Common myeloid progenitor, CD34-positive (primary cell): ENCODE measurements at places on chromosomes 5 and 9.
A peak's percentile ranks its signal among the peaks of the same experiment; 100 is the strongest.

- no peak for DNase-seq
These were observed 84.4 kb upstream of the STARD4 start for GRCh38 chr5:111596705-111597104.

DNA sequence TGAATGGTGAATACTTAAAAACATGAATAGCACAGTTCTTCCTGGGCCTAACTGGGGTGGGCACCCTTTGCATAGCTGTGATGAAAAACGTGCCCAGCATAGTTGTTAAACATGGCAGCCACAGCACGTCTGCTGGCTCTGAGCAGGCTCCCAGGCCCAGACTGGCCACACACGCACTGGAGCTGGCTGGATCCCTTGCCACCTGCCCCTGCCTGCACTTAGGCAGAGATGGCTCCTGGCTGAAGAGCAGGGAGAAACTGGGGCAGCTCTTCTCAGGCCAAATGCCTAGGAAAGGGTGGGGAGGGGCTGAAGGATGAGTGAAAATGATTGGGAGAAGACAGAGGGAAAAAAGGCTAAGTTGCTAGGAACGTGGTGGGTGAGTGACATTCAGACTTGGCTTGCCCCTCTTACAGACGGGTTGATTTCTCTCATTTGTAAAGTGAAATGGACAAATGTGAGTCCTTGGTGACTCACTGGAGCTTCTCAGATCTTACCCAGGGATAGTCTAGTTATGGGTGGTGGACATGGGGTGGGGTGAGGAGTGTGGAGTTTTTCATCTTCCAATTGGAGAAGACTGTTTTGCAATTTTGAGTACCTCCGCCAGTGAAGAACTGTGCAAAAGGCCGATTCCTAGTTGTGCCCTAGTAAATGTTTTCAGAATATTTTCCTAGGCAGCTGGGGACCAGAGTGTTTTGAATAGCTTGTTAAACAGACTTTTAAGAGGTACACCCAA lies 42.4 kb downstream of the TRIO start:
- DNase-seq: no peak

DNA sequence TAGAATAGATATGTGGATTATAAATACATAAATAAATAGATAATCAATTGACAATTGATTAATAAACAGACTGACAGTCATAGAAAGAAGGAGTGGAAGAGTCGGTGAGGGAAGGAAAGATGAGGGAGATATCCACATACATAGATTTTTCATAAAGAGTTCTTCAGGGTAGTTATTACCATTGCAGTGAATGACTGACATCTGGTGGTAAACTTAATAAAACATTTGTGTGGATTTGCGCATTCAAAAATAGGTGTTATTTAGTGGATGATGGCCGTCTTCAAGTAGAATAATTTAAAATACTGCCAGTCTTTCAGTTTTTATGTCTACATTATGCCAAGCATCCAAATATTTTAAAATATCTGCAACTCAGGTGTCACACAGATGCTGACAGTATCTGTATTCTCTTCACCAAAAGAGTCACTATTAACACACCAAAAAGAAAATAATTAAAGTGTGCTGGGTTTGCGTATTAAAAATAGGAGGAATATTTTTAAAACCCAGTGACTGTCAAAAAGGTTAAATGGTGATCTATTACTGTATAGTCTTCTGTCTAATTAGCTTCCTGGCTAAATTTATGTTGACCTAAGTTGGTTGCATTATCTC lies 78.8 kb downstream of the GIN1 start:
- DNase-seq: peak; percentile 59

GRCh38 chr5:126597156-126597555 lies 2.1 kb upstream of the ALDH7A1 start:
- no peak for DNase-seq

DNA sequence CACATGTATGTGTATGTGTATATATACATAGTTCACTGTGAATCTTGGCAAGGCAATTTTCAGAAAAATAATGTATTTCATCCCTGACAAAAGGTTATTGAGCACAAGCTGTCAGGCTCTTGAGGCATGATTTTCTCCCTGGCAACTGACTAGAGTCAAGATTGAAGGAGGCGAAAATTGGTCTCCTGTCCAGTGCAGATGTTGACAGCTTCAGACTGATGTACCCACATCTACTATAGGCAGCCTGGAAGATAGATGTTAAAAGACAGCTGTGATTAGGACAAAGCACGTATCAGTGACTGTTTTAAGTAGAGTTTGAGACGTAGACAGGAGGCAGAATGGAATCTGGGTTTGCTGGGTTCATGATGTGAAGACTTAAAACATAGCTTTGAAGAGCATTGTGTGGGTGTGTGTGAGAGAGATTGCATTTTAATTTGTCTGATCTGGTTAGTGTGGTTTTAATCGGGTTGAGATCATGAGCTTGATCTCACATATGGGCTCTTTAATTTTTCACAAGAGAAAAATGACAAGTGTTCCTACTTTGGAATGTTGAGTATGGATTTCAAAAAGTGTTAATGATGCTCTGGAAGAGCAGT lies 39.1 kb downstream of the CTNNA1 start:
- no peak for DNase-seq

DNA sequence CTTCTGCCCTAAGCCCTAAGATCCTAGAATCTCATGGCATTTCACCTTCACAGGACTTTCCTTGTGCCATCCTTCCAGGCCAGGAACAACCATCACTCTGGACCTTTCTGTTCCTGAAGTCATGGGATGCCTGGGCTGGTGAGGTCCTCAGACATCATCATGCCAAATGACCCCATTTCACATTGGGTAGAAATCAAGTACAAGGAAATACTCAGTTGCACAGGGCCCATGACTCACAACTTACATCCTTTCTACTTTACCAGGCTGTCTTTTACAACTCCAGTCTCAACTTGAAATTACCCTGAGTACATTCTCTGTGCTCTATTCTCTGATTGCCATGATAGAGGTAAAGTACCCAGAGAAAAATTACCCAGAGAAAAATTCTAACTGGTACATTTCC lies 167.1 kb downstream of the PIK3R1 start:
- DNase-seq: no peak

GRCh38 chr5:96434201-96434645 lies 1.2 kb upstream of the PCSK1 start:
- DNase-seq: peak; percentile 51

DNA sequence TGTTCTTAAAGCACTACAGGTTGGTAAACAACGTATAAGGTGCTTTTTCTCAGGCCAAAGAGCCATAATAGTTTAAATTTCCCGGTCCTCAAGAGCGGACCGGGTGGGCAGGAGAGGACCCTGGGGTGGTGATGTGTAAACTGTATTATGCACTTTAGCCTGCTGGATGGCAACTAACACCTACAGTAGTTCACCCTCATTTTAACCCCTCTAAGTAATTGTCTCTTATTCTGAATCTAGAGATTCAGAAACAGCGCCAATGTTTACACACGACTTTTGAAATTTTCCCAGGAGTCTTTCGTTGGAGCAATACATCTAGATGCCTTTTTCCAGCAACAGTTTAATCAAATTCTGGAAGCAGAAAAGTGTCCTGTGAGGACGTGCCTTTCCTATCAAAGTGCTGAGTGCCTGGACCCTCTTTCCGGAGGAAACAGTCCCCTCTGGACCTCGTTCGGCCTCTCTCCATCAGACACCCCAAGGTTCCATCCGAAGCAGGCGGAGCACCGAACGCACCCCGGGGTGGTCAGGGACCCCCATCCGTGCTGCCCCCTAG lies 676 bp upstream of the OCLN start:
- DNase-seq: no peak

DNA sequence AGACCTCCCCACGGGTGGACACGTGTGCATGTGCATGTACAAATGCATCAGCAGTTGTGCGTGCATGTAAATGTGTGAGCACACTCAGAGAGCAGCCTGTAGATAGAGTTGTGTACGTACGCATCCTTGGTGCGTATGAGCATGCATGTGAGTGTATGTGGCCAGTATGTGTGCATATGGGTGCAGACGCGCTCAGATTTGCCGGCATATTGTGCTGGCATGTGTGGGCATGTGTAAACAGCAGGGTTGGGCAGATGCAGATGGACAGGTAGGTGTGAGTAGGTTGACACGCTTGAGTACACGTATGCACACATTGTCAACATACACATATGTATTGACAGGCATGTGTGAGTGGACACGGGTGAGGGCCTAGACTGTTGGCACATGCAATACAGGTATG lies 56.5 kb downstream of the LMX1B start:
- DNase-seq: no peak

- no peak for DNase-seq
These were observed 46.7 kb downstream of the MYO10 start for GRCh38 chr5:16889203-16889971.

GRCh38 chr9:135701067-135701958 lies 672 bp upstream of the KCNT1 start:
- DNase-seq: peak; percentile 34
